ENCODE measurements at places on chromosomes 2 and 18.

- no peak for DNase-seq
Observed at GRCh38 chr2:121860758-121861227, 105.3 kb downstream of the TSN start.

DNA sequence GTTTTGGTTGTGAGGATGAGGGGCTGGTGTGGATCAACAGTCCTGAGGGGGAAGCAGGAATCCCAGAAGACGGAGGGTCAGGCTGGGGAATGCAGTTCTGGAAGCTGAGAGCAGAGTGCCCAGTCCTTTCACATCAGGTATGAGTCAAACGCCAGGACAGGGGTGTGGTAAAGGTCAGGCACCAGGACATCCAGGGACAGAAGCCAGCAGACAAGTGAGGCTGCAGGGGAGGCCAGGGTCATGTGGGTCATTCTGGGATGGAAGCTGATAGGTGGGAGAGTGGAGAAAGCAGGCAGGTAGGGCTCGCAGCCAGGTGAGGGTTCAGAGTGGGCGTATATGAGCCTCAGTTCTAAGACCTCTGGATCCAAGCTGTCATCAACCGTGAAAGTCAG is 12.8 kb upstream of the GNLY start:
- no peak for DNase-seq

DNA sequence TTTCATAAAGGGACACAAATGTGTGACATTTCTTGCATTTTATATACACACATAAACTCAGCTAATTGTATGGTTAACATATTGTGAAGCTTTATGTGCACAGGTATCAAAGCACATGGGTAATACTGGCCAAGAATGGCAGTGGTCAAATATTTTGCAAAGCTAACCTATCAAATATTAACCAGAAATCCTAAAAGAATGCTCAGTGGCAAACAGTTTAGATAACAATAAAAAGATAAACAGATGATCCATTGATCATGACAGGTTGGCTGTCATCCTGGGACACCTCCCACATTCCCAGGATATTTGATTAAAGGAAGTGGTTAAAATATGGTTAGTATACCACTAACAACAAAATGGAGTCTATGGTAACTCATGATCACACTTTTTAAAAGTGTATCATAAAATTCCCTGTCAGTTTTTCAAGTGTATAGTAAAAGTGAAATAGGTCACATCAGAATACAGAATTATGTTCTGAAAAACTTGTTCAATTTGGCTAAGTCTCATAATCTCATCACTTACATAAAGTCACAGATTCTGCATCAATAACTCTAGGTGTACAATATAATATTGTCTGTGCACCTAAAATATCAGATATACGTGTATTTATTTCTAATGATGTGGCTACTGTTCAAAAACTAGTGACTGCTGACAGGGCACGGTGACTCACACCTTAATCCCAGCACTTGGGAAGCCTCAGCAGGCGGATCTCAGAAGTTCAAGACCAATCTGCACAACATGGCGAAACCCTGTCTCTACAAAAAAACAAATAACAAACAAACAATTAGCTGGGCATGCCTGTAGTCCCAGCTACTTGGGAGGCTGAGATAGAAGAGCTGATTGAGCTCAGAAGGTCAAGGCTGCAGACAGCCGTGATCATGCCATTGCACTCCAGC is 48.9 kb downstream of the CDH2 start:
- no peak for DNase-seq

DNA sequence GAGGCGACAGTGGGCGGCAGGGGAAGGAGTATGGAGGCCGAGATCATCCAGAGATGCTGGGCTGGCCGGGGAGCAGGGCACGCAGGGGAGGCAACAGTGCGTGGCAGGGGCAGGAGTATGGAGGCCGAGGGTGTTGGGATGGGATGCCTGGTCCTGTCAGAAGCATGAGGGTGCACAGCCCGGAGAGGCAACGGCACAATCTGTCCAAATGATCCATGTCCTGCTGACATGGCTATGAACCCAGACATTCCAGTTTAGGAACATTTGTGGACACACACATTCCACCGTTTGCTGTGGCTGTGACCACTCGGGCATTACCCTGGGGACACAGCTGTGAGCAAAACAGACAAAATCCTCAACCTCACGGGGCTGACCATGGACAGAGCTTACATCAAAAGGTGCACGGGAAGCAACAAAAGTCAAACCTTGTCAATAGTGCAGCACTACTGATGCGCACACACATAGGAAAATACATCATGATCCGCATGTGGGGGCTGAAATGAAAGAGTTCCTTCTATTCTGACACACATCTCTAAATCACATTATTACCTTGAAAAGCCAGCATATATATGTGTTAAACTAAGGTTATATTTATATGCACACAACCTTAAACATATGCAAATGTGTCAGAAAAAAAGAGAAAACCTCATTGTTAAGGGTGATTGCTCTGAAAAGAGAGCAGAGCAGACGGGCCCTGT is 144.0 kb upstream of the GPC1 start:
- no peak for DNase-seq

DNA sequence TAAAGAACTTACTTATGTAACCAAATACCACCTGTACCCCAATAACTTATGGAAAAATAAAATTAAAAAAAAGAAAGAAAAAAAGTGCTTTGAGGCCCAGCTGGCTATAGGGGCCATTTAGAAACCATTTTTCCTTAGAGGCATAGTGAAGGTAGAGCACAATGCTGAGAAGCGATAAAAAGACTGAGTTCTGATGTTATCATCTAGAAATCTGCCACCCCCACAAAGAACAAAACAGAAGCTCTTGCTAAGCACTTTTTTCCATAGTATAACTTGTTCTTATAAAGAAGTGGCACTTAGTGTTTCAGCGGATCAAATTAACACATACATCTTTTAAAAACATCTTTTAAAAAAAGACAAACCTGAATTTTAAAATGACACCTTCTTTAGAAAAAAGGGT is 51.4 kb downstream of the ICOS start:
- DNase-seq, result no peak

DNA sequence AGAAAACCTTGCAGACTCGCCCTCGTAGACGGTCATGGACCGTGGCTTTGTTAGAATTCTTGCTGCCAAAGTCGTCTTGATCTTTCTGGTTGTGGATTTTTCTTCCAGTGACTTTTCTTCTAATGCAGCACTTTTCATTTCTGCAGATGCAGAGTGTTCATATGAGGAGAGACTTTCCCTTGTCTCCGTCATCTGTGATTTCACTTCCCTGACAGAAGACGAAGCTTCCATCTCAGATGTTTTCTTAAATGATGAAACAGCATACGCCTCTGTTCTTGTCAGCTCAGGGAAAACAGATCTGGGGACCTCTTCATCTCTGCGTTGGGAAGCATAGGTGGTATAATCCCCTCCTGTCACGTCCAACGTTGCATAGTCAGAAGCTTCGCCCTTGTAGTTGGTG is 50.9 kb downstream of the PLEKHA3 start:
- DNase-seq, result no peak

GRCh38 chr18:8177330-8178016 is 431.8 kb upstream of the RAB12 start:
- DNase-seq, result no peak

- DNase-seq, result no peak
Observed at GRCh38 chr18:35337286-35337685, 6.9 kb downstream of the ZNF24 start.
